ENCODE measurements at places on chromosomes 6 and 20.

GRCh38 chr20:47306095-47306494, 50.4 kb downstream of the ZMYND8 start:
- DNase-seq, result no peak

GRCh38 chr20:2858591-2858990, 14.7 kb upstream of the PTPRA start:
- no peak for DNase-seq

GRCh38 chr6:161575523-161576254, 301.8 kb upstream of the AGPAT4 start:
- DNase-seq, result no peak

DNA sequence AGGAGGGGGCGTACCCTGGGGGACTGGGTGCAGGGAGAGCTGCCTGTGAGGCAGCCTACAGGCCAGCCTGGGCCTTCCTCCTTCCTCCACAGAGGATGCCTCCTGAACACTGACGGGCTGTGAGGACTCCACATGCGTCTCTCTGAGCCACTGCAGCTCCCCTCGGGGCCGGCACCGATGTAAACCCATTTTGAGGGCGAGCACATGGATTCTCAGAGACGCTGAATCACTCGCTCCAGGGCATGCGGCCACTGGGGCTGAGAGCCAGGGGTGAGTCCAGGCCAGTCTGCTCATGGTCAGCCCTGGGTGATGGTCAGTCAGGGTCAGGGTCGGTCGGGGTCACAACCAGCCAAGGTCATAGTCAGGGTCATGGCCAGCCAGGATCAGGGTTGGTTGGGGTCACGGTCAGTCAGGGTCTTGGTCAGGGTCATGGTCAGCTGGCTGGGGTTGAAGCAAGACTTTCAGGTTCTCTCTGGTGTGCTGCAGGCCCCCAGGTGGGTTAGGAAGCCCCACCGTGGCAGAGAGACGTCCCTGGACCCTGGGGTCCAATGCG, 14.7 kb upstream of the RBBP8NL start:
- no peak for DNase-seq

DNA sequence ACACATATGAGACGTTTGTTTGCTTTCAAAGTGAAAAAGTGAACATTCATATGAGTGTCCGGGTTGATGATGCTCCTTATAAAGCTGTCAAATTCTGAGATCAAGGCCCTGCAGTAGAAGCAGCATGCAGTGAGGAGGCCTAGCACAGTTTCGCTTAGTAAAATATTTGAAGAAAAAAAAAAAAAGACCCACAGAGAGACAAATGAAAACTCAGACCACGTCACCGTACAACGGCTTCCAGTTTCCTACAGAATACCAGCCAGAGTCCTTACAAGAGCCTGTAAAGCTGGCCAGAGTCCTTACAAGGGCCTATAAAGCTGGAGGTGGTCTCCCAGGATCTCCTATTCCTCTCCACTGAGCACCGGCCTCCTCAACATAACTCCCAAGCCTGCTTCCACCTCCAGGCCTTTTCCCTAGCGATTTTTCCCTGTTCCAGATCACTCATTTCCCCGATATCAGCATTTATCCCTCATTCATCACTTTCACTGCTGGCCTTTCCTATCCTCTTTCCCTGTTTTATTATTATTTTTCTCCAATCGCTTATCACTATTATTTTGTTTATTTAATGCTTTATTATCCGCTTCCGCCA, 1.5 kb upstream of the HMGN4 start:
- DNase-seq, result no peak

GRCh38 chr20:38658879-38659596, 57.4 kb downstream of the ARHGAP40 start:
- no peak for DNase-seq

GRCh38 chr6:26251354-26252076, 113.5 kb upstream of the BTN3A2 start:
- DNase-seq, result peak; percentile 77

- DNase-seq, result no peak
These were observed 34.2 kb downstream of the GSS start for GRCh38 chr20:34921436-34921835.

GRCh38 chr6:107489636-107490565, at the start of gene SOBP:
SOBP (plus strand) TSS chr6:107490117; CDS start chr6:107490617, 500 bp downstream.
- DNase-seq, result no peak

DNA sequence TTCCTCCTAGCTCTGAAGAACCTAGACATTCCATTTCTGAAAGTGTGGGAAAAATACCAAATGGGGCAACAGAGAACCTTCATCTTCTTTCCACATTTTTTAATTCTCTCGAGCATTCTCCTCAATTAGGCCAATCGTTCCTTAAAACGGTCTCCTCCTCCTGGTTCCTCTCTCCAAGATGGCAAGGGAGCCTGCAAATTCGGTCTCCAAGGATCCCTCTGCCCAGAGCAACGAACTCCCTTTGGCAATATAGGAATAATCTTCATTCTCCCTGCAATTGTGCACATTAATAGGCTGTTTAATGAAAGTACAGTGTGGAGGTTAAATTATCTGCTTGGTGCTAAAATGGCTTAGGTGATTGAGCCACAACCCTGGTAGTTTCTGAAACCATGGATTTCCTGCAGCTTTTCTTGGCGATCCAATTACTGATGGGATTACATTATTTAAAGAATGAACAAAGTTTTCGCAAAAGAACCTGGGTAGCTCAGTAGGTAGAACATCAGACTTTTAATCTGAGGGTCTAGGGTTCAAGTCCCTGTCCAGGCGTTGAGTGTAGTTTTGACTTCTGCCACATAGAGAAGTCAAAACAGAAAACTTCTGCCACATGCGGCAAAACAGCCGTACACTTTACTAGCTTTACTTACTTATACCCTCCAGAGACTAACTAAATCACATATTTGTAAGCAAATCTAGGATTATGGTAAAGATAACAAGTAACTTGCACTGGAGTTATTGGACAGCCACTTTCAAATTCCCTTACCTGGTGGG, 102.9 kb upstream of the ZNF184 start:
- DNase-seq, result peak; percentile 19

GRCh38 chr6:108795122-108795521, 53.1 kb upstream of the ARMC2 start:
- DNase-seq, result no peak

DNA sequence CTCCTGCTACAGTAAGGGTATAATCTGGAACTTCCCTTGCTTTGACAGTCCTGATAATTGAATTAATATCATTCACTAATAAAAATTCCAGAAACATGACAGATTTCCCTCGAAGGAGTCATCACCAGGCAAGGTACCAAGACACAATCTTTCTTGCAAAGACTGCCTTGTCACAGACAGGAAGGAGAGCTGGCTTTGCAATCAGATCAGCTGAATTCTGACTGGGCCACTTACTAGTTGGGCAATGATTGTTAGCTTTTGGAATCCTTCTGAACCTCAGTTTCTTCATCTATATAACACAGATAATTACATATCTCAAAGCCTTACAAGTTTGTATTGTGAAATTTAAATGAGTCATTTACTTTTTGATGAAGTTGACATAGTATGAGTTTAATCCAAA, 344.2 kb downstream of the RFPL4B start:
- peak; percentile 79 for DNase-seq

Measured in NCI-H226 (cell line).